ENCODE measurements at places on chromosomes 11 and 22. TPM values are rescaled to one million over a fixed set of nuclear protein-coding genes. Genes with fewer than 3 reads are reported as not detected.
A peak's percentile ranks its signal among the peaks of the same experiment; 100 is the strongest.

DNA sequence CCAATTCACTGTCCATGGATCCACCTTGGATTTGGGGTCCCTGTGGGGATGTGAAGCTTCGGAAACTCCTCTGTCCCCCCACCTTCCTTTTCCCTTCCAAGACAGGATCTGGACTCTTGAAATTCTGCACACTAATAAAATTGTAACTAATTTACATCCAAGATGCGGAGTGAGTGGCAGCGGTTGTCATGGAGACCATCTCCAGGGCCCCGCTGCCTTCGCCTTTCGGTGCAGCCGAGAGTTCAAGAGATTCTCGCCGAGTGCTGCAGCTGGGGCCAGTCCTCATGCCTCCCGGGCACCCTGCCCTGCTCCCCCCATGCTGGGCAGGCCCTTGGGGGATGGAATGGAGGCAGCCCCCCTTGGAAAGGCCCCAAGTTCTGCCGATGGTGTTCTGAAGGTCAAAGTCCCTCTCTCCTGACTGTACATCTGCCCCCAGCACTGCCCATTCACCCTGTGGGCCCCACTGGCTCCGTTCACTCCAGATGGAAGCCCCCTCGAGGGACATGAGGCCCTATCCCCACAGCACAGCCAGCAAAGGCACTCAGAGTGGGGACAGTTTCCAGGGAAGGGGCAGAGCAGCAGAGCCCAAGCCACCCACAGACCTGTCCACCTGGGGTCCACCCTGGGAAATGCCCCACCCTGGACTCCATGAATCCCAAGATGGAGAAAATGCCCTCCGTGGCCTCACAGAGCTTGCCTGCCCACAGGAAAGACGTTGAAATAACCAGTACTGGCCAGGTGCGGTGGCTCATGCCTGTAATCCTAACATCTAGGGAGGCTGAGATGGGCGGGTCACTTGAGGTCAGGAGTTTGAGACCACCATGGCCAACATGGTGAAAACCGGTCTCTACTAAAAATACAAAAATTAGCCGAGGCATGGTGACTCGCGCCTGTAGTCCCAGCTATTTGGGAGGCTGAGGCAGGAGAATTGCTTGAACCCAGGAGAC lies 25.9 kb downstream of the IGLL1 start:
- no peak for DNase-seq

DNA sequence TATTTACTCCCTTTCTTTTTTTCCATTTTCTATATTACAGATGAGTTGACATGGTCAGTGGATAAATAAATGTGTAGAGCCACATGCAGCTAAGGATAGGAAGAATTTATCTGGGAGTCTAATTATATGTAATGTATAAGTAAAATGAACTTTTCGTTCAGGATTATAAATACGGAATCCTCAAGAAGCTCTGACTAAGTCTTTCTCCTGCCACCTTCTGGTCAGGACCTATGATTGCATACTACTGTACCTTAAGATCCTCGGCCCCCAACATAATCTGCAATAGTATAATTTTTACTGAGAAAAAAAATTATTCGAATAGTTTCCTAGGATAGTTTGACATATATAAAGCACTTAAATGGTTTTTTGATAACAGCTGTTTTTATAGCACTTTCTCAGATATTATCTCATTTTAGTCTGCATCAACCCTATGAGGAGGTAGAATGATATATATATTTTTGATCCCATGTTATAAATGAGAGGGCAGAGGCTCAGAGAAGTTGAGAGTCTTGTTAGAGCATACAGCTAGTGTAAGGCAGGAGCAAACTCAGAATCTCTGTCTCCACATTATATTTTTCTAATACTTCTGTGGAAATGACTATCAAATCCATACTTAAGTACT lies 36.1 kb downstream of the CCDC90B start:
- peak; percentile 75 for DNase-seq

- DNase-seq, result peak; percentile 25
Observed at GRCh38 chr11:7910286-7910788, 20.7 kb downstream of the OR10A6 start.

DNA sequence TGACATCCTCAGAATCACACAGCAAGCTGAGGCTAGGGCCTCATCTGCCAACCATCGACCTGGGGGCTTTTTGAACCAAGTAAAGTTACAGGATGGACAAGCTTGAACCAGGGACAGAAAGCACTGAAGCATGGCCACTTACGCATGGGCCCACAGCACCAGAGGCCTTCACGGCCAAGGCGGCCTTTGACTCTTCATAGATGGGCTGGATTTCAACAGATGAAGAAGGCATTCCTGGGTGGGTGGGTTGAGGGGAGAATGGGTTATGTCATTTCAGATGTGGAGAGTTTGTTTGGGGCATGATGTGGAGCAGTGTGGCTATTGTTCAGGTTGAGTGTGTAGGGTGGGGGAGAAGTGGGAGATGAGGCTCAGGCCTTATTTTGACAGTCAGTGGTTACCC lies 60.2 kb downstream of the LRRC32 start:
- DNase-seq, result no peak

DNA sequence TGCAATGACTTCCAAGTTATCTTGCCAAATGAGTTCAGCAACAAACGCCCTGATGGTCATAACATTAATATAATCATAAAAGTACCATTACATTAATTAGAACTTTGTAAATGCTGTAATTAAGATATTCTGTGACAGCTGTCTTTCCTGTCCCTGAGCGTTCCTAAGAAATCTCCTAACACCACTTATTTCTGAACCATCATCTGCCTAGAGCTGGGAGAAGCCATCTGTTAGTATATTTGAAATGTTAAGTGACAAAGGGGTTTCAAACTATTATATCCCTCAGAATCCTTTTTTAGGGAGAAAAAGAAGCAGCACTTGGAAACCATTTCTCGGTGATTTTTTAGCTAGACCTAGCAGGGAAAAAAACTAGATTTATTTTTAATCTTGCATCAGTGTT lies 657.5 kb downstream of the FAM181B start:
- DNase-seq, result no peak

DNA sequence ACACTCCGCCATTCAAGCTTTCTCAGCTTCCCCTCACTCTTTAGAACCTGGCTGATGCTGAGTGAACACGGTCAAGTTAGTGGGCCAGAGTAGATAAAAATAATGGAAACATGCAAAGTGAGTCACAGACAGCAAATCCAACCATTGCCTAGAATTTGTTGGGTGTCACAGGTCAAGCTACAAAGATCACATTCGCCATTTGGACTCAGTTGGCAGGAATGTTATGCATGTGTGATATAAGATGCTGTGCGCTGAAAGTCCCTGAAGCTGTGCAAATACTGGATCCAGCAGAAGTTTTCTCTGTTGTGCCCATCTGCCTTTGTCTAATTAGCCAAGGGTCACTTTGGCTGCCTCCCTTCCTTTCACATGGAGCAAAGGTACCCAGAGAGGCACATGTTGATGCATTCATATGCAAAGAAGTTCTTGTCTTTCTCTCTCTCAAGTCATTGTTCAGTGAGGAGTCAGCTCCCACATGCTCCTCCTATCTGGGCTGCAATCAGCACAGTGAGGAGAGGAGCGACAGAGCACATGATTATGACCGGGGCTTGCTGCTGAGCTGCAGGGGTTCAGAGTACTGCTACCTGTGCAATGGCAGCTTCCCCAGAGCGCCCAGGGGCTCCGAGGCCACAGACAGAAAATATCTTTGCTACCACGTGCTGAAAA lies 39.7 kb downstream of the FLI1 start:
- DNase-seq, result peak; percentile 64

DNA sequence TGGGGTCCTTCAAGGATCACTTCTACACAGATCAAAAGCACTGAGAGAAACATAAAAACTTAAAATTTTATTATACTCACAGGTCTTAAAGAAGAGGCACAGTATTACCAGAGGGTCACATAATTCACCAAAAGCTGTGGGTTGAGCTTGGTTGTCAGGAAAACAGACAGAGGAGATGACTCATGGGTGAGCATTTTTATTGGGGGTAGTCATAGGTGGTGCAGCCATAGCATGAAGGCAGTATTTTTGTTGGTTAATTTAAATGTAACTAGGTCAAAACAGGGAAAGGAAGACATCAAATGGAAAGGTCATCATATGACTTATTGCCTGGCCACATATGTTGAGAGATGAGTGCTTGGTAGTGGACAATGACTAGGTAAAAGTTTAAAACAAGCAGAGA lies 24.2 kb downstream of the OR5B17 start:
- DNase-seq, result peak; percentile 90

The CARD16 gene
- total RNA-seq, result 102 TPM

The BDNF gene
- 16.7 TPM for total RNA-seq

All from fibroblast of lung (primary cell).